Lower leg skin (tissue), 4 donors: ENCODE measurements at places on chromosomes 5 and 9.

GRCh38 chr9:123033352-123033751 is at the start of gene GPR21:
Gene GPR21, plus strand, starts transcription at chr9:123033667. Its CDS starts 900 bp downstream, at chr9:123034567.
- DNase-seq, result no peak

DNA sequence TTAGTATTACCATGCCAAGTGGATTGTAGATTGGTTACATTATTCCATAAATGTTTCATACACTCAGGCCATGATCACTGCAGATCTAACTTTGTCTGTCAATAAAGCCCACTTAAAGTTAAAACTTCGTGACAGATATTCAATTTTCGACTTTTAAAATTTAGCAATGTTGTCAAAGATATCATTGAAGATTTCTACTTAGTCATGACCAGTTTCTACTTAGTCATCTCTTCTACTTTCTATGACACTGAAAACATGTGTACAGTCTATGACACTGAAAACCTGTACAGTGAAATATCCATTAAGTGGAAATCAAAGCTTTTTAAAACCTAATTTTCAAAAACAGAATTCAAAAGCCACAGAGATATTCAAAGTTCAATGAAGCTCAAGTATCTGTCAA is 258.2 kb downstream of the MCTP1 start:
- DNase-seq, result no peak

DNA sequence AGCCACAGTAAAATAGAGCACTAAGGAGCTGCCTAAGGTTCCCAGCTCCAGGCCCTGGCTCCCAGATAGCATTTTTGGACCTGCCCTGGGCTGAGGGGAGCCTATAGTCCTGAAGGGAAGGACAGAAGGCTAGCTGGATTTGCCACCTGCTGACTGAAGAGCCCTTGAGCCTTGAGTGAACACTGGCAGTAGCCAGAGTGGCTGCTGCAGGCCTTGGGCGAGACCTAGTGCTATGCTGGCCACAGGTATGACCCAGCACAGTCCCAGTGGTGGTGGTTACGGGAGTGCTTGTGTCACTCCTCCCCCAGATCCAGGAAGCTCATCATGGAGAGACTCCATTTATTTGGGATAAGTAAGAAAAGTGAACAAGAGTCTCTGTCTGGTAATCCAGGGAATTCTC is 10.3 kb upstream of the STX17 start:
- DNase-seq, result no peak

- no peak for DNase-seq
Measured at GRCh38 chr5:146862641-146863040, 15.9 kb downstream of the PPP2R2B start.
